PC-3 (cell line): ENCODE measurements at places on chromosomes 4 and X. TPM values are rescaled to one million over a fixed set of nuclear protein-coding genes. Genes with fewer than 3 reads are reported as not detected.
A peak's percentile ranks its signal among the peaks of the same experiment; 100 is the strongest.

Gene SUV39H1
- total RNA-seq, result 22.3 and 31.7 TPM in 2 replicates

Gene RAB9B
- 1.2 and 1.5 TPM in 2 replicates for total RNA-seq

Gene LIMCH1
- total RNA-seq, result 19.7 and 27.1 TPM in 2 replicates

Gene CD38
- not detected in 2 replicates for total RNA-seq

Gene SHROOM2
- 6.5 and 8.6 TPM in 2 replicates for total RNA-seq

Gene LRP2BP
- 0.40 and 0.44 TPM in 2 replicates for total RNA-seq

DNA sequence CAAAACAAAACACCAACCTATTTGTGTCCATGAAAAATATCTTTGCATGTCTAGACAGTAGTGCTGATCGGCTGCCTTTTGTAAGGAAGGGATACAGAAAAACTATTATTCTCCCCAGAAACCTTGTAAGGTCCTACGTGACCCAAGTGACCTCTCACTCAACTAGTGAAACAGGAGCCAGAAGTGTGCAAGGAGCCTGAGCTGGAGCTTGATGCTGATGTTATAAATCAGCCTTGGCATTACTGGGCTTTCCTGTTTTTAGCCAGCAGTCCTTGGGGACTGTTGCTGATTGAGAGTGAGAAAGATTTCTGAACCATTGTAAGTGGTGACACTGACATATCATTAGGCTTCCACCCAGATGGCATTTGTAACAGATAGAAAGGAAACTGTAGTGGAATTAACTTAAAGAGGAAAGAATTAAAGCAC, 100.8 kb upstream of the LIMCH1 start:
- peaks cover 6% of the 10 kb centered on the region; the same call in 1 of the 2 replicates for H3K4me1 ChIP-seq
- H3K4me3 ChIP-seq, result no peak overlapping the region
- DNase-seq, result no peak
- H3K36me3 ChIP-seq, result no peaks in the 10 kb centered on the region
- no peak overlapping the region for H3K27ac ChIP-seq

- no peak overlapping the region for H3K27ac ChIP-seq
- H3K36me3 ChIP-seq, result no peaks in the 10 kb centered on the region
- DNase-seq, result no peak
- H3K4me1 ChIP-seq, result peaks cover 24% of the 10 kb centered on the region
- H3K27me3 ChIP-seq, result no peaks in the 10 kb centered on the region
- H3K4me3 ChIP-seq, result no peak overlapping the region
Measured at GRCh38 chr4:74235135-74235534, 73.1 kb upstream of the EPGN start.

GRCh38 chr4:86664959-86665358, 70.8 kb downstream of the PTPN13 start:
- no peak overlapping the region for H3K27ac ChIP-seq
- peak; percentile 6 for DNase-seq
- peaks cover 18% of the 10 kb centered on the region for H3K4me1 ChIP-seq
- H3K27me3 ChIP-seq, result no peaks in the 10 kb centered on the region

DNA sequence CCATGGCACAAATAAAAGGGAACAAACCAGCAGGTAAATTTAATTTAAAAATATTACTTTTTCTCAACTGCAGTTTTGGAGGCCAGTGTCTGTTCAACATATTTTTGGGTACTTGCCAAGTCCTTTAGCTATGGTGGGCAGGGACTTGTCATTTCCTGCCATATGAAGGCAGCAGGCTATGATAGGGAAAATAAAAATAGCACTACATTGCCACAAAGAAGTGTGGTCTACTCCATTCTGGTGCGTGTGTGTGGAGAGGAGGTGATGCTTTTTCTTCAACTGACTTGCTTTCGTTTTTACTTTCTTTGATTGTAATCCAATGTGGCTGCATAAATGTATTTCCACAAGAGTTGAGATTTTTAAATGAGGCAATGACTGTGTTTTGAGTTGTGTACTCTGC, 17.2 kb downstream of the GPR174 start:
- no peaks in the 10 kb centered on the region for H3K4me1 ChIP-seq
- no peaks in the 10 kb centered on the region for H3K36me3 ChIP-seq
- no peak overlapping the region for H3K27ac ChIP-seq
- no peaks in the 10 kb centered on the region for H3K27me3 ChIP-seq
- no peak overlapping the region for H3K4me3 ChIP-seq

GRCh38 chr4:56511098-56511497, 5.5 kb downstream of the ARL9 start:
- H3K4me1 ChIP-seq, result no peaks in the 10 kb centered on the region
- no peak overlapping the region for H3K4me3 ChIP-seq
- no peak for DNase-seq
- H3K36me3 ChIP-seq, result no peaks in the 10 kb centered on the region

DNA sequence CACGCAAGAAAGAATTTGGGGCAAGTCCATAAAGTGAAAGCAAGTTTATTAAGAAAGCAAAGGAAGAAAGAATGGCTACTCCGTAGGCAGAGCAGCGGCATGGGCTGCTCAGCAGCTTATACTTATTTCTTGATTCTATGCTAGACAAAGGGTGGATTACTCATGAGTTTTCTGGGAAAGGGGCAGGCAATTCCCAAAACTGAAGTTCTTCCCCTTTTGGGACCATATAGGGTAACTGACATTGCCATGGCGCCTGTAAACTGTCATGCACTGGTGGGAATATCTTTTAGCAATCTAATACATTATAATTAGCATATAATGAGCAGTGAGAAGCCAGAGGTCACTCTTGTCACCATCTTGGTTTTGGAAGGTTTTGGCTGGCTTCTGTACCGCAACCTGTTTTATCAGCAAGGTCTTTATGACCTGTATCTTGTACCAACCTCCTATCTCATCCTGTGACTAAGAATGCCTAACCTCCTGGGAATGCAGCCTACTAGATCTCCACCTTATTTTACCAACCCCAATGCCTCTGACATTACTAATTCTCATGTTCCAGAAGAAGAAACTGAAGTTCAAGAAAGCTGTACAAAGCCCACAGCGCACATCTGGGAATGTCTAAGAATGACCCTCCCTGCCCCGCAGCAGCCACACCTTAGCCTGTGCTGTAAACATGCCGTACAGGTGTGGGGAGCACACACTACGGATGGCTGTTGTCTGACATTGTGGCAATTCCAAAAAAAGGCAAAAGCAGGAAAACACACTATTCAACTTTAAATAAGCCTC, 18.6 kb downstream of the RXFP1 start:
- no peaks in the 10 kb centered on the region for H3K36me3 ChIP-seq
- no peak overlapping the region for H3K4me3 ChIP-seq
- DNase-seq, result peak; percentile 76
- peak overlapping the region; percentile 83 for H3K27ac ChIP-seq
- H3K4me1 ChIP-seq, result peaks cover 44% of the 10 kb centered on the region
- H3K27me3 ChIP-seq, result no peaks in the 10 kb centered on the region

DNA sequence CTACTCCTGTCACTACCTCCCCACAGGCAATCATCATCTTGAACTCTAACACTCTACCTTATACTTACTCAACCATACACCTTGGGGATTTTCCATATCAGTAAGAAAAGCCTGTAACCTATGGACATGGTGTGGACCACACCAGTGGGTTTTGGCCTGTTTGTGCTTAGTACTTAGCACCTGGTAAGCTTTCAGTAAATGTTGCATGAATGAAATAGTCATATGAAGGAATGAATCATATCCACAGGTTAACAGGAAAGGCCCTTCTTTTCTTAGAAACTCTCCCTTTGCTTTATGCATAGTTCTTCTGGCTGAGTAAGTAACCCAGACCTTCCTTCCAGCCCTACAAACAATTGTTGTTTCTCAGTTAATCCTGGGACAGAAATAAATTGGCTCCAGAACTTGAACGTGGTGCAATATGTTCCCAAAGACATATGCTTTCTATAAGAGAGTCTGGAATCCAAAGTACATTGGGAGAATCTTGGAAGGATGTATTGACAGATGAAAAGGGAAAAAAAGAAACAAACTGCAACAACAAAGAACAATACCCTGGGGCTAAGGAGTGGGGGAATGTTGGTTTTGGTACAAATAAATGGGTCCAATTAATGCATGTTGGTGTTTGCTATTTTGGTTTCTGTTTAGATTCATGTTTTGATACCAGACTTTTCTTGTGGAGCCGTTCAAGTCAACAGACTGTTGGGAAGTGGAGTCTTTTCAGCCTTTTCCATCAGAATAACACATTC, 27.8 kb downstream of the RASL11B start:
- no peak overlapping the region for H3K4me3 ChIP-seq
- H3K36me3 ChIP-seq, result no peaks in the 10 kb centered on the region
- H3K4me1 ChIP-seq, result peaks cover 3% of the 10 kb centered on the region
- H3K27me3 ChIP-seq, result no peaks in the 10 kb centered on the region
